ENCODE measurements at places on chromosomes 16 and 17.

DNA sequence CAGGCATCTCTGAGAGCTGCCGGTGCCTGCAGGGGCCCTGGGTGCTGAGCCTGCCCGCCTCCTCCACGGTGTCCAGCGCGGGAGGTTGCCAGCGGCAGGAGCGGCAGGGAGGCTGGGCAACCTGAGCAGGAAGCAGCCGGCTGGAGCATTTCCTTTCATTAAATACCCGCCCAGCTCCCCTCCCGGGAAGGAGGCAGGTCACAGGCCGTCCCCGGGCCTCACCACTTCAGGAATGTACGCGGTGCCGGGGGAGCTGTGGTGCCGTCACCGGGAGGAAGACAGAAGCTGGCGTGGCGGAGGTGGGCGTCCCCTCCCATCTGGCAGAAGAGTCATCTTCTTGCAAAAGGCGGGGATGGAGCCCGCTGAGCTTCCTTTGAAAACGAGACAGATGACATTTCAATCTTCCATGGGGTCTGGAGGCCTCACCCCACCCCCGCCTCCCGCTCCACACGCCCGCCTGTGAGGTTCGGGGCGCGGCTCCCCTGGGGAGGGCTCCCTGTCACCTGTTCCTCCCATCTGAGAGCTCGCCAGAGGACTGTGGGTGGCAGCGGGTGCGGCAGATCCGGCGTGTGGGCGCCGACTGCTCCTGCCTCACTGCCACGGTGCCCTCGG, 16.0 kb downstream of the SOX8 start:
- DNase-seq = no peak

GRCh38 chr16:73753931-73754330, 542.7 kb upstream of the PSMD7 start:
- no peak for DNase-seq

DNA sequence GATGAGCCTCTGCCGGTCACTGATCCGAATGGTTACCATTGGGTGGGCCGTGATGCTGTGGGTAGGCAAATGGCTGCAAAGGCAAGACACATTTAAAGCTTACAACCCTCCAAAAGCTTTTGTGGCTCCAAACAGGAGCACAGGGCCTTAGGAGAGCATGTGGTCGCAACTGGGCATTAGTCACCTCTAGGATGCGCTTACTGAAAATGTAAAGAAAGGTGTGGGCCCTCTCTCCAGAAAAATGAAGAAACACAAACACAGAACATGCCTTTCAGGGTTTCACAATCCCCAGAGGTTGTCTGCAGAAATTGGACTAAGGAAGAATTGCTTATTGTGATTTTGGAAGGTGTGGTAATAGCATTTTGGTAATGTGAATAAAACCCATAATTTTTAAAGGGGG, 86.7 kb upstream of the ATP2A3 start:
- DNase-seq = no peak

DNA sequence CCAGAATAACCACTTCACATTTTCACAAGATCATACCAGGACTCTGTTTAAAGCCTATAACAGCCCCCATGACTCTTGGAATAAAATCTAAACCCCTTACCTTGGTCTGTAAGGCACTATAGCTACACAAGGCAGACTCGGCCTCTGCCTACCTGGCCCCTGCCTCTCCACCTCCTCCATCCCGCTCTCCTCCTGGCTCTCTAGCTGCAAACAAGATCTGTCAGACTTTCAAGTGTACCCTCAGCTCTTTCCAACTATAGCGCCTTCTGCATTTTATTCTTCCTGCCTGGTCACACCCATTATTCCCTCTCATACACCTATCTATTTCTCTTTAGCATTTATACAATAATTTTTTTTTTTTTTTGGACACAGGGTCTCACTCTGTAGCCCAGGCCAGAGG, 8.2 kb downstream of the USP31 start:
- DNase-seq = no peak

- DNase-seq = no peak
Observed at GRCh38 chr16:89289428-89290395, 72.2 kb downstream of the ZNF778 start.

DNA sequence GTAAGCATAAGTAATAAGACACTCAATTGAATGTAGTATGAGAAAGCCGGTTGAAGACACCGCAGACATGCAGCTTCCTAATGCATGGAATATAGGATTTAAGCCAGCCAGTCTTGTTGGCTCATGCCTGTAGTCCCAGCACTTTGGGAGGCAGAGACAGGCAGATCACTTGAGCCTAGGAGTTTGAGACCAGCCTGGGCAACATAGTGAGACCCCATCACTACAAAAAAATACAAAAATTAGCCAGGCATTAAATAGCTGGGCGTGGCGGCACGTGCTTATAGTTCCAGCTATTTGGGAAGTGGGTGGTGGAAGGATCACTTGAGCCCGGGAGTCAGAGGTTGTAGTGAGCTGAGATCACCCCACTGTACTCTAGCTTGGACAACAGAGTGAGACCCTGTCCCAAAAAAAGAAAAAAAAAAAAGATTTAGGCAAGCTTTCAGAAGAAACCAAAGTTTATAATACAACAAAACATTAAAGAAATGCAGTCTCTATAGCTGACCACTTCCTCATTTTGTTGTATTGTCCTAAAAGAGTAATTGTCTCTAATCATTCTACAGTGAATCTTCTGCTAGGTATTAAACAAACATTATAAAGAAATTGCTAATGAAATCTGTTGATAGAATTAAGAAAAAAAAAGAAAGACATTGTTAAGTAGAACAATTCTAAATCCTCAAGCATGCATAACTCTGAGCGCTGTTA, 68.6 kb upstream of the KIFC3 start:
- DNase-seq = no peak

- no peak for DNase-seq
Observed at GRCh38 chr17:50686494-50687199, 21.1 kb downstream of the ANKRD40 start.
